Stimulated activated CD4-positive, alpha-beta T cell treated with anti-CD3 and anti-CD28 coated beads, Interleukin-15, amount 100 ng/mL, for 1 hour (primary cell): ENCODE measurements at places on chromosomes 4 and X.

- no peak for DNase-seq
Measured at GRCh38 chr4:133270021-133270570, 121.0 kb downstream of the PCDH10 start.

- DNase-seq = no peak
Measured at GRCh38 chrX:97787849-97788248, 904.1 kb downstream of the RPA4 start.

DNA sequence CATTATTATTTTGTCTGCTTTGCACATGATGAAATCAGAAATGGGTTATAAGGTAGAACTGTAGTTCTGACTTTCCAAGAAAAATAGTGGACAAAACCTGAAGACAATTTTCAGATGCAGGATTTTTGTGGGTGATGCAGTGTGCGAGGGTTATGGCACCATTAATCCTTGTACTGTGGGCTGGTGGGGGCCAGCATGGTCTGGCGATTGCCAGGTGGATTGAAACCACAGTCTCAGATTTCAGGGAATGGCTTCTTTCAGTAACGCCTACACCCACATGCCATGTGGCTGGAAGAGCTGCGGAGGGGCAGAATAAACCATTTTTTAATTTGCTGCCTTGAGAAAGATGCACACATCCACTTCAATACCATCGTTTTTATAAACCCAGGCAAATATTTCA, 150.5 kb downstream of the ARSF start:
- DNase-seq = no peak

DNA sequence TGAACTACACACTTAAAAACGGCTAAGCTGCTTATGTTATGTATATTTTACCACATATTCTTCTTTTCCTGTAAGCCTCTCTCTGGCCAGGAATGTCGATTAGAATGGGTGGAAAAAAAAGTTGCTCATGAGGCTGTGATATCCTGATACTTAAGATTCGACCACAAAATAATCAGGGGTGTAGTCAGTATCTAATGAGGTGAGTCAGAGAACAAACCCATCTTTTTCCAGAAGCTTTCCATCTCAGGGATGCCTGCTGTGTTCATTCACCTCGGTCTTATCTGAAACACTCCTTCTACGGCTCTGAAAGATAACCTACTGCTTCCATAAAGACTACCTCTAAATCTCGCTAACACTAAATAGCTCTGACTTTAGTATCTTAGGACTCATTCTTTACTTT, 142.7 kb upstream of the MAP3K15 start:
- DNase-seq = no peak

GRCh38 chr4:127486248-127486647, 146.5 kb upstream of the INTU start:
- DNase-seq = no peak

- no peak for DNase-seq
Measured at GRCh38 chrX:154123241-154124219, 20.5 kb upstream of the OPN1LW start.

GRCh38 chr4:6199422-6199921, 877 bp downstream of the JAKMIP1 start:
- DNase-seq = no peak

GRCh38 chr4:155305619-155306018, 71.1 kb downstream of the MAP9 start:
- DNase-seq = no peak

DNA sequence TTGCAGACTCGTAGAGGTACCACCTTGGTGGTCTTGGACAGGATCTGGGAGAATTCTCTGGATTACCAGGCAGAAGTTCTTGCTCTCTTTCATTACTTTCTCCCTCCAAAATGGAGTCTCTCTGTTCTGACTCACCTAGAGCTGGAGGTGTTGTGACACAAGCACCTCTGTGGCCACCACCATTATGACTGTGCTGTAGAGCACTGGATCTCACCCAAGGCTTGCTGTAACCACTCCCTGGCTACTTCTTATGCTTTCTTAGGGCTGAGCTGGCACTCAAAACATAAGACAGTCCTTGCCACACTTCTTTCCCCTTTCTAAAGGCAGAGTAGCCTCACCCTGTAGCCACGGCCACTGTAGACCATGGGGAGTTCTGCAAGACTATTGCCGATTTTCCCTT, 296.6 kb upstream of the DIPK2B start:
- no peak for DNase-seq

DNA sequence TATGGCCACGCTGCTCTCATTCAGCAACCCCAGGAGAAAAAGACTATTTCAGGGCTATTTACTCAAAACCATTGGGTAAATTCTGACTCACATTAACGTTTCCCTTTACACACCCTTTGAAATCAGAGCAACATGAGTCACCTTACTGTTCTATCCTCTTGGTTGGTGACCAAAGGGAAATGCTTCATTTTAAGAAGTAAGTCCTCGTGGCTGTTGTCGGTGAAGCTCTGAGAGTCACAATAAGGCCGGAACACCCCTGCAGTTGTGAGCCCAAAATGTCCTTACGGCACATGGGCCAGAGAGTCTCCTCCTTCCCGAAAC, 56.3 kb upstream of the SPRY1 start:
- no peak for DNase-seq

DNA sequence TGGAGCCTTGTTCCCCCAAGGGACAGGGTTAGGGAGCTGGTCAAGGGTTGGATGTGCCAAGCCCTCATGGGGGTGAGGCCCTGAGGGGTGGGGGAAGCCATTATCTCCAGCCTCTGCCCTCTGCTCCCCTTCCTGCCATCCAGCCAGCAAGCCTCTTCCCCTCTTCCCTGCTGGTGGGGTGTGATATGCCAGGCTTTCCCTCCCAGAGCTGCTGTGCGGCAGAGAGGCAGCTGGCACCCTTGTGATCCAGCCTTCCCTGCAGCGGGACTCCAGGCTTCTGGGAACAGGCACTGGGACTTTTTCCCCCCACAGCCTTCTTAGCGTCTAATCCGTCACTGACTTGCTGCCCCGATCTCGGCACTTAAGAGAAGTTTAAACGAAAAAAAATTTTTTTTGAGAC, 6.3 kb downstream of the SSR4 start:
- no peak for DNase-seq

- DNase-seq = no peak
Measured at GRCh38 chr4:63458010-63458409, 951.2 kb downstream of the TECRL start.

DNA sequence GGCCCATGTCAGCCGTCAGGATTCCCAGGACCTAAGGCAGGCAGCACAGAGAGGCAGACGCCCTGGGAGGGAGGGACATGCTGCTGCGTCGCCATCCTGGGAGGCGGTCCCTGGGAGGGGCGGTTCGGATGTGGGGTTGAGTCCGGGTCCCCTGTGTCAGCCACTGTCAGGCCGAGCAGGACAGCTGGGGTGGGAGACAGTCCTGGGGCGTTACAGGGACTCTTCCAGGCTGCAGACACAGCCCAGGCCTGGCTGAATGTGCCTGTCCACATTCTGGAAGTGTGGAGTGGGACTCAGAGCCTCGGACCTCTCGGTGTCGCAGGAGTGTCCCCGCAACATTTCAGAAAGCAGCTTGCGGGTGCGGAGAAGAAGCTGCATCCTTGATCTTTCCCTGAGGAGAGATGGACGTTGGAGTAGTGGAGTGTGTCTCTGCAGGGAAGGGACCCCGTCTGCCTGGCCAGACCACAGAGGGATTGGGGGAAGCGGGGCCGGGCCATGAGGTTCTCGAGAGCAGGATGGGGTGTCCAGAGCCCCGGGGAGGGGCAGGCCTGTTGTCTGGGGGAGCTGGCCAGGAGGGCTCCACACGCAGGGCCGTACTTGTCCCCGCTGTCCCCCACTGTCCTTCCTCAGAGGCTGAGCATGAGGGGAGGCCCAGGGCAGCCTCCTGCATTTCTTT, 6.1 kb downstream of the AKAP17A start:
- no peak for DNase-seq

DNA sequence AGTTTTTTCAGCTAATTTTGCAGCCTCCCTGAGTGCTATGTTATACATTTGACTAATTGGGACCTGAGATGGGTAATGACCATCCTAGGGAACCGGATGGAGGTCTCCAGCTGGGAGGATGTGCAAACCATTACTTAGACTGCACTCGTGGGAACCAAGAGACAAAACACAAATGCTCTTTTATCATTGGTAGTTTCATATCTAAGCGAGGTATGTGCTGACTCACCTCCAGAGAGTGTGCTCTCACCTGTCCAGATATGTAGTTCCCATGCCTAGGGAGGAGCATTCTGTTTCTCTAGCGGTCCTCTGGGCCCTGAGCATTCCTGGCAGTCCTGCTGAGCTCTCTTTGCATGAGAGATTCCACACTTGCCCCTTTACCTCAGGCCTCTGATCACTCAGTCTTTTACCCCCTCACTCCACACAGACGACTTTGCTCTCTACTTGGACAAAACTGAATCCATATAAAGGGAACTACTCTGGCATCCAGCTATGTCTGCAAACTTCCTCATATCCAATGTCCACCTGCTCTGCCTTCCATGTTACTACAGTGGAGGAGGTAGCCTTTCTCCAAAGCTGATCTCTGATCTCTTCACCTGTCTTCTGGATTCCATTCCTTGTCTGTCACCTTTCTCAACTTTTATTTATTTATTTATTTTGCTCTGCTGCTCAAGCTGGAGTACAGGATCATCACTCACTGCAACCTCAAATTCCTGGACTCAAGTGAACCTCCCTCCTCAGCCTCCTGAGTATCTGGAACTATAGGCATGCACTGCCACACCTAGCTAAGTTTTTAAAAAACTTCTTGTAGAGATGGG, 88.4 kb downstream of the LRP2BP start:
- no peak for DNase-seq

- no peak for DNase-seq
Measured at GRCh38 chrX:115571712-115572111, 10.7 kb downstream of the PLS3 start.

DNA sequence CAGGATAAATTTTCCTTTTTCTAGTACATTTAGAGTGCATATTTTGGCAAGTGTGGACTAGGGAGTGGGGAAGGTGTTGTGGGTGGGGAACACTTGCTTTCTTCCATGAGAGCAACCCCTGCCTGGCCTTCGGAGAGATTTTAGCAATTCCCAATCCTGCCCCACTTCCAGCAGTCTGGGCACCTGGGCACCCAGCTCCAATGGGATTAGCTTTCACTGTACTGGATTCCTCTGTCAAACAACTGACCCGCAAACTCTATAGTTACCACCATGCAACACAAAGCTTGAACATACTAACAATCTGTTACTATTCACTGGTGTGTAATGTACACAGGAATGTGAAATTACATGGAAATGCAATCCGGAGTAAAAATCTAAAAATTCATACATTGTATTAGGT, 50.3 kb downstream of the SH3RF1 start:
- no peak for DNase-seq

DNA sequence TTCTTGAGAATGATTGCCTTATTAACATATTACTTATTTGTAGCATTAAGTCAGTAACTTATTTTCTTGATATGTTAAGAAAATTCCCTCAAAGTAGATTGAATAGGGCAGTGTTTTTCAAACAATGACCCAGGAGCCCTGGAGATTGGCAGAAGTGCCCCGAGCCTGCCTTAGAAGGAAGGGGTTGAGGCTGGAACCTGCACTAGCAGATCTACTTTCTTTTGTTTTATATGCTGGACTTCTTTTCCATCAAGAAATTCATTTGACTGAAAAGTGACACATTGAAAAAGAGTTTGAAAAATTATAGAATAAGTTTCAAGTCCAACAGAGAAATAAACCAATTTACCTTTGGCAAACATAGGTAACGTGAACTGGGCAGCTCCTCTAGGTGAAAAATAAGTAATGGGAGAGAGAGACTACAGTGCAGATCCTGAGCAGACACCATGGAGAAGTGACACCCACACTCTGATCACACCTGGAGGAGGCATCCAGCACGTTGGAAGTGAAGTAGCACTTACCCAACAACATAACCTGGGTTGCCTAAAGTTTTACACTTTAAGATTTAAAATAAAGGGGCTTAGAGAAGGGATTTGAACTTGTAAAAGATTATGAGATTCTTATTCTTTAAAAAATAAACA, 18.6 kb downstream of the ARSJ start:
- DNase-seq = no peak

DNA sequence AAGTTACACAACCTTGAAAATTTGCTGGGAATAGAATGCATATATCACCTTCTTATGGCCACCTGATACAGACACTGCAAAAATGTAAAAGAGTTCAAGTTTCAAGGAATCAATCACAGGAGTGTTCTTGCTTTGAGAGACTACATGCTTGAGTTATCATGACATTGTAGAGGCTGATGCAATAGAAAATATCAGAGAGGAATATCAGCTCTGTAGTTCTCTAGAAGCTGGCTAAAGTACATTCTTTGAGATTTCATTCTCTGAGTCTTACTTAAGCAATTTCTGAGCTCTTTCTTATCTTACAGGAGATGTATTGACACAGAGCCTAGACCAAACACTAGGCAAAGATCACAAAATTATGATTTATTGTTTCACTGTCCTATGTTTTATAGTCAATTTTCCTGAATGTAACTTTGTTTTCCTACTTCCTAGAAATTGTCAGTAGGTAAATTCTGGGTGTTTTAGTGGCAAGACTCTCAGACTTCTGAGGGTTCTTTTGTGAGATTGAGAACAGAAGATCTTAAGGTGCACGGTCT, 152.1 kb upstream of the HPGD start:
- DNase-seq = no peak

GRCh38 chr4:69830560-69831269, 29.2 kb downstream of the SULT1E1 start:
- DNase-seq = no peak

DNA sequence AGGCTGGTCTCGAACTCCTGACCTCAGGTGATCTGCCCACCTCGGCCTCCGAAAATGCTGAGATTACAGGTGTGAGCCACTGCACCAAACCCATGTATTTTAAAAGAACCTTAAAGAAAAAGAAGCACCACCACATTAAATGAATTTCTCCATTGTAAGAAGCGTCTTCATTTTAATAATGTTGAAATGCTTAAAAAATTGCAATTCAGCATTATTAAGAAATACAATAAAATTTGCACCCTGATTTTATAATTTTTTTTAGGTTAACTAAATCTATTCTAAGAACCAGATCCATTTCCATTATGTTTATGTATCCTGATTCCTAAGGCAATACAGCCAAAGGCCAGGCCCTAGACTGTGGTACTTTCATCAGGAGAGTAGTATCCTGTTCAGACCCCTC, 167.2 kb downstream of the BTC start:
- DNase-seq = no peak

GRCh38 chr4:67393699-67394281, 151.5 kb downstream of the CENPC start:
- DNase-seq = no peak
